ENCODE measurements at places on chromosomes 5 and 9. TPM values are rescaled to one million over a fixed set of nuclear protein-coding genes. Genes with fewer than 3 reads are reported as not detected.

Gene PCDHB14
- 5.4 TPM for polyA plus RNA-seq

Gene CSNK1G3
- 38.1 TPM for polyA plus RNA-seq

Gene ECSCR
- polyA plus RNA-seq: not detected

Gene GRXCR2
- polyA plus RNA-seq: not detected

Gene RNF208
- polyA plus RNA-seq: 5.0 TPM

Gene OR1J2
- polyA plus RNA-seq: not detected

All from Purkinje cell (primary cell).